Right ventricle myocardium superior (tissue), 1 donor: ENCODE measurements at places on chromosomes 12 and 14. TPM values are rescaled to one million over a fixed set of nuclear protein-coding genes. Genes with fewer than 3 reads are reported as not detected.

Gene GMFB
- 27.6 TPM for total RNA-seq

DNA sequence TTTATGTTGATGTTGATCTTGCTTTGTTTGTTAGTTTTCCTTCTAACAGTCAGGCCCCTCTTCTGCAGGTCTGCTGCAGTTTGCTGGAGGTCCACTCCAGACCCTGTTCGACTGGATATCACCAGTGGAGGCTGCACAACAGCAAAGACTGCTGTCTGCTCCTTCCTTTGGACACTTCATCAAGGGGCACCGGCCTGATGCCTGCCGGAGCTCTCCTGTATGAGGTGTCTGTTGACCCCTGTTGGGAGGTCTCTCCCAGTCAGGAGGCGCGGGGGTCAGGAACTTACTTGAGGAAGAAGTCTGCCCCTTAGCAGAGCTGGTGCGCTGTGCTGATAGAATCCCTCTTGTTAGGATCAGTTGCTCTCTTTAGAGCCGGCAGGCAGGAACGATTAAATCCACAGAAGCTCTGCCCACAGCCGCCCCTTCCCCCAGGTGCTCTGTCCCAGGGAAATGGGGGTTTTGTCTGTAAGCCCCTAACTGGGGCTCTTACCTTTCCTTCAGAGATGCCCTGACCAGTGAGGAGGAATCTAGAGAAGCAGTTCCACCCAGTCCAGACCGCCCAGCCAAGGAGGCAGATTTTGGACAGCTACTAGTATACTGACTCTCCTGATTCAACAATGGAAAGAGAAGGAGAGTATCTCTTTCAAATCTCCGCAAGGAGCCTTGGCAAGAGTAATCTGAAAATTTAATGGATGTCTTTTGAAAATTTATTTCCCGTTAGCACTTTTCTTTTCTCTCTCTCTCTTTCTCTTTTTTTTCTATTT, 25.2 kb downstream of the MIA2 start:
- no peak for DNase-seq

GRCh38 chr14:99199846-99200653, 71.9 kb downstream of the BCL11B start:
- DNase-seq: peak; percentile 62

DNA sequence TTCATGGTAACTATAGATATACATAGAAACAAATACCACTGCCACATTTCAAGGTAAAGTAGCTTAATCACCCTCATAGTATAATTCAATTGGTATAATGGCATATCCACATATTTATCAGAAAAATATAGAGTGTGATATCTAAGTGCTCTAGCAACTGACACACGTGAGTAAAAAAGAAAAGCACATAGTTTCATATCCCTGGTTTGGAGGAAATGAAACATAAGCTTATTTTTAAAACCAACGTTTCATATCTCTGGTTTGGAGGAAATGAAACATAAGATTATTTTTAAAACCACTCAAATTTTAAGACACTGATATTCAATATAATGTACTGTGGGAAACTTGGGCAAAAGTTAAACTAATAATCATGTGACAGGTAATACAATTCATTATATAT, 2.1 kb downstream of the OR6C70 start:
- no peak for DNase-seq

DNA sequence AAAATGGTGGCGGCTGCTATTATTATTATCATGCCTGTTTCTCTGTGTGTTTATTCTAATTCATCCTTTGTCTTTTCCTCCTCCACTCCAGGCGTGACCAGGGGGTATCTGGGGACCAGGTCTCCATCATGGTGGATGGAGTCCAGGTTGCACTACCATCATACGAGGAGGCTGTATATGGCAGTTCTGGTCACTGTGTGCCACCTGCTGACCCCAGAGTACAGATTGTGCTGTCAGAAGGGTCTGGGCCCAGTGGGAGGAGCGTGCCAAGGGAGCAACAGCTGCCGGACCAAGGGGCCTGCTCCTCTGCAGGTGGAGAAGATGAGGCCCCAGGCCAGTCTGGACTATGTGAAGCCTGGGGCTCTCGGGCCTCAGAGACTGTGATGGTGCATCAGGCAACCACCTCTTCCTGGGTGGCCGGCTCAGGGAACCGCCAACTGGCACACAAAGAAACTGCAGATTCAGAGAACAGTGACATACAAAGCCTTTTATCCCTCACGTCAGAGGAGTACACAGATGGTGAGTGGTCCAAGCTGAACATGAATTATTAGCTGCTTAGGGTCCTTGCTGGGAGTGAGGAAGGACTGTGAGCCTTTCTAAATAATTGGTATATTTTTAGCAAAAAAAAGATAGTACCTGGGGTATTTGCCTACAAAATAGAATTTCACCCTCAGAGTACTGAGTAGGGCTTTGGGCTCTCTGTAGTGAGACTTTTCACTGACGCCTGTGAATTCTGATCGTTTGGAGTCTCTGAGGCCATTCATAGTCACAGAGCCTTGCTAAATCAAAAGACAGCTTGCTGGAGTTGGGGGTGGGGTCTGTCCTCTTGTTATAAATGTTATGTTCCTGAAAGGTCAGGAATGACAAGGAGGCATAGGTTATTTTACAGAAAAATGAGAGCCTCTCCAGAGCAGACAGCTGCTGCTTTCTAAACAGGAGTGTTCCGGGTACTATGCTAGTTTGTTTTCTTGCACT, 58.1 kb upstream of the SRSF5 start:
- no peak for DNase-seq

DNA sequence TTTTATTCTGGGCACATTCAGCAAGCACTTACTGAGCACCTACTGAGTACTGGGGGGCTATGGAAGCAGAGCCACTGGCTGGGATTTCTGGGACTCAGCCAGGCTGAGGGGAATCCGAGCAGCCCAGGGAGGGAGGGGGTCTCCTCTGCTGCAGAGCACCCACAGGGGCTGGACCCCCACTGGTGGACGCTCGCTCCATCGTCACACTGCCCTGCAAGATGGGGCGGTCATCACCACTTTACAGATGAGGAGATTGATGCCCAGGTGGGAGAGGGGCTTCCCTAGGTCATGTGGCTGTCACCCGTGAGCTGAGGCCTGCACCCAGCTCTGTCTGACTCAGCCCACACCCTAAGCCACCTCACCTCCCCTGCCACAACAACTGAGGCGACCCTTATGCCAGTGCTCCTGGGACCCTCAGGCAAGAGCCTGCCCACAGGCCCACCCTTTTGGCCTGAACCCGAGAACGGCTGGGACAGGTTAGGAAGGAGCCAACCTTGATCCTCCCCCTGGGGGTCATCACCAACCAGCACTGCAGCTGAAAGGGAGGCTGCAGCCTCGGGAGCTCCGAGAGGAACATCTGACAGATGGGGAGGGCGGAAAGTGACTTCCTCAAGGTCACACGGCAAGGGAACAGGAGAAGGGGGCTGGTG, 74.4 kb downstream of the SERPINA3 start:
- no peak for DNase-seq

GRCh38 chr14:95288672-95289322, 30.9 kb downstream of the CLMN start:
- no peak for DNase-seq

DNA sequence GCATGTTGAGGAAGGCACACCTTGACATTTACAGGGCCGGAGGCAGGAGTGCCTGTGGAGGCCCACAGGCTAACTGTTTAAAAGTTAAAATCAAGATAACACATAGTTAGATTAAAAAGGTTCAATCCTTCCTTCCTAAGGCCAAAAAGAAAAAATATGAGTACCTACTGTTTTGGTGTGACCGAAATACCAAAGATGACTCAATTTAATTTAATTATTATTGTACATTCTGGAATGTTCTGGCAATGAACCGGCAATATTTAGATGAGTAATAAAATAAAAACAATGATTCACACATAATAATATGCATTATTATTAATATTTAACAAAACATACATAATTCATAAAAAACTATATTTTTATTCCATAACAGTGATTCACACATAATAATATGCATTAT, 136.8 kb upstream of the NTF3 start:
- DNase-seq: no peak

DNA sequence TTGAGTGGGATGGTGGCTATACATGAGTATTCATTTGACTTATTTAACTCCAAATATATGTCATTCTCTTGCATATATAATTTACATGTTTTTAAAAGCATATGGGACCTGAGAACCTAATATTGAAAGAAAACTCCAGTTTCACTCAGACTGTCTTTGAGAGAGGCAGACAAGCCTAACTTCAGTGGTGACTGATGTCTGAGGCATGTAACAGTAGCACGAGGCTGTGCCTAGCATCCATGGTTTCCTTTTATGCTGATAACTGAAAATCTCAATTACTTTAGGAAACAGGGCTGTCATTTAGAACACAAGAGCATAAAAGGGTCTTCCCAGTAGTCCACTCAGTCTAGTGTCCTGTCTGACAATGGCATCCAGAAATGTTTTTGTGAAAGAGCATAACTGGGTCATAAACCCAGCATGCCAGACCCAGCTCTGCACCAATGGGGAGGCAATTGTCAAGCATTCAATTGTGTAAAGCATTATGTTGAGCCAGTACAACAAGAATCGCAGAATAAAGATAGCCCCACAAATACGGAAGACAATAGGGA, 24.3 kb downstream of the MAPK1IP1L start:
- no peak for DNase-seq

Gene ZNF26
- 2.6 TPM for total RNA-seq

DNA sequence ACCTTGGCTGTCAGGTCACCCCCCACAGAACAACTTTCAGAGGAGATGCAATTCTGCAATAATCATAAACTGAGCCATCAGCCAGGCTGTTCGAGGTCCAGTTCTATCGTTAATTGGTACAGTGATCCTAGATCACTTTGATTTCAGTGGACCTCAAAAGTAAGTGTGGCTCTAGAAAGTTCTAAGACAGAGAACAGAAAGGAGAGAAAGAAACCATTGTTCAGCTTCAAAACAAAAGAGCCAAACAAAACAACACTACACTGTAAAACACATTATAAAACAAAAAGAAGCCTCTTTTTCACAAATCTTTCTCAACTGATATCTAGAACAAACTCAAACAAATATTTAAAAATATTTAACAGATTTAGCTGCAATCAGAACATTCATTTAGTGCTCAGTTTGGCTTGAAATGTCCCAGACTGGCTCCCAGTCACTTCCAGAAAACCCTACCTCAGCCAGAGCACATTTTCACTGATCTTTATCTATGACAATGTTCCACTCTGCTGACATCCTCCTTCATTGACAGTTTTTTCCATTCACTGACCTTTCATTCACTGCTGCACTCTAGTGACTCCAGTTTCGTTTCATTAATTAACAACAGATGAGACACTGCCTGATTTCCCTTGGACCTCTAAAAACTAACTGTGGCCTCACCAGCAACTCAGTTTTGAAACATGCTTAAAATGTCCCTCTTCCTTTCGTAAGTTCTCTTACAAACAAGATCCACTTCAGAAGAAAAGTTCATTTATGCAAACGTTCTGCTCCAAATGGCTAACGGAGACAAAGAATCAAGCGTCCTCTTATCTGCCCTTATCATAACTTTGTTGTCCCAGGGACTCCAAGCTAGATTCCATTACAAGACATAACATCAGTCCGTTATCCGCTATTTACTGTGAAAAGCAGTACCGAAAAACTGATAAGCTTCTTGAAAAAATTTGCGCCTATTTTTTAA, 56.8 kb downstream of the DUSP16 start:
- DNase-seq: no peak

GRCh38 chr12:11545484-11546330, 103.8 kb upstream of the ETV6 start:
- DNase-seq: no peak

DNA sequence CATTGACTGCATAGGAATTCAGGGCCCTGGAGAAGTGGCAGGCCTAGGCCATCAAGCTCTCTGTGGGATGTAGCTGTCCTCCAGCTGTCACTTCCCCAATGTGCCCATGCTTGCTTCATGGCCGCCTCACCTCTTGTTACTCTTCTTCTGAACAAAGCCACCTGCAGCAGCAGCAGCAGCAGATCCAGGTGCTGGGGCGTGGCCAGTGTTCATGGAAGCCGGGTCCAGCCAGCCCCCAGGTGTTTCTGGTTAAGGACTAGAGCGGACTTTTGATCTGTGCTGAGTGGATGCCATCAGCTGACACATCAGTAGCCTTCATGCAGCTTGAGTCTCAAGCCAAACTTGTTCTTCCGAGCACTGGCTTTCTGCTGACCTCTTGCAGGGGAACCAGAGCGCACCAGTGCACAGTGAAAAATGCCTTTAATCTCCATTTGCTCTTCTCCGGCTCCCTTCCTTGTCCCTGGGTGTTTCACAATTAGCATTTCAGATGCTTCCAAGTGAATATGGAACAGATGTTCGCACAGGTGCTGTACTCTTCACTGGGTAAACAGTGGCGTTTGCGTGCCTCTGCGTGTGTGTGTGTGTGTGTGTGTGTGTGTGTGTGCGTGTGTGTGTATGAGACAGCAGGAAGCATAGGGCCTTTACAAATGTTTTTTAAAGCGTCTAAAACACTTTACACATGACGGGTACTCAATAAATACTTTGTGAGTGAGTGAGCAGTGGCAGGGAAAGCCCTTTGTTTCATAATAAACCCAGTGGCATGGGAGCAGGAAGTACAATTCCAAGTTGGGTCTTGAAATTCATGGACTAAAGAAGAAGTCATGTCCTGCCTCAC, 20.1 kb downstream of the TPCN1 start:
- no peak for DNase-seq

GRCh38 chr12:89461649-89462612, 62.7 kb downstream of the GALNT4 start:
- no peak for DNase-seq

GRCh38 chr14:85617791-85618190, 87.8 kb downstream of the FLRT2 start:
- no peak for DNase-seq

Gene SLC2A13
- 6.6 TPM for total RNA-seq

GRCh38 chr14:77880056-77880455, 80.1 kb downstream of the ADCK1 start:
- DNase-seq: no peak

DNA sequence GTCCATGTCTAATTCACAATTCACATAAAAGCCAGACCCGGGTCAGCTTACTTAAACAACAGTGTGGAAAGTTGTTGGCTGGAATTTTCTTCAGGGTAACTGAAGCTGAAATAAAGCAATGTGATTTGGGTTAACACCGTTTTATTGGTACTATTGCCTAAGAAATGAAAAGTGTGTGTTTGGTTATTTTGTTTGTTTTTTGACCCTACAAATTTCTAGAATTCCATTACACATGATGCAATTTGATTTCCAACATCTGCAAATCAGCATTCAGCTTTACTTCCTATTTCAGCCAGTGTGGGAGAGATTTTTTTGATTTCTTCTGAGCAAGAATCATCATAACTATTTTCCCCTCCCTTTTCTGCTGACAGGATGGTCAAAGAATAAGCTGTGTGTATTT, 45.7 kb upstream of the CLMN start:
- no peak for DNase-seq

Gene DENR
- total RNA-seq: 24.3 TPM

- no peak for DNase-seq
Measured at GRCh38 chr12:93287149-93287548, 90.6 kb upstream of the NUDT4 start.

GRCh38 chr14:84036840-84037239, 1493.1 kb upstream of the FLRT2 start:
- no peak for DNase-seq
